ENCODE measurements at places on chromosomes 6 and 20. TPM values are rescaled to one million over a fixed set of nuclear protein-coding genes. Genes with fewer than 3 reads are reported as not detected.

Gene E2F1
- 3.1 TPM for total RNA-seq

Gene TBX18
- not detected for total RNA-seq

Gene THBS2
- not detected for total RNA-seq

GRCh38 chr20:13684566-13685222, 46.0 kb upstream of the TASP1 start:
- no peak for DNase-seq
- H3K4me1 ChIP-seq: no peaks in the 10 kb centered on the region
- H3K27ac ChIP-seq: no peak overlapping the region
- no peaks in the 10 kb centered on the region for H3K36me3 ChIP-seq

GRCh38 chr6:3190056-3190455, 32.7 kb upstream of the TUBB2A start:
- no peaks in the 10 kb centered on the region for H3K36me3 ChIP-seq
- no peaks in the 10 kb centered on the region for H3K4me1 ChIP-seq
- H3K27me3 ChIP-seq: peaks cover 3% of the 10 kb centered on the region

- H3K27me3 ChIP-seq: no peaks in the 10 kb centered on the region
- DNase-seq: no peak
- H3K36me3 ChIP-seq: no peaks in the 10 kb centered on the region
These were observed 35.2 kb downstream of the SLC22A1 start for GRCh38 chr6:160156842-160157241.

- H3K27ac ChIP-seq: no peak overlapping the region
- no peak overlapping the region for H3K4me3 ChIP-seq
- no peaks in the 10 kb centered on the region for H3K27me3 ChIP-seq
- no peaks in the 10 kb centered on the region for H3K36me3 ChIP-seq
- no peaks in the 10 kb centered on the region for H3K4me1 ChIP-seq
- no peak for DNase-seq
These were observed 234.1 kb upstream of the BMP2 start for GRCh38 chr20:6533351-6533750.

DNA sequence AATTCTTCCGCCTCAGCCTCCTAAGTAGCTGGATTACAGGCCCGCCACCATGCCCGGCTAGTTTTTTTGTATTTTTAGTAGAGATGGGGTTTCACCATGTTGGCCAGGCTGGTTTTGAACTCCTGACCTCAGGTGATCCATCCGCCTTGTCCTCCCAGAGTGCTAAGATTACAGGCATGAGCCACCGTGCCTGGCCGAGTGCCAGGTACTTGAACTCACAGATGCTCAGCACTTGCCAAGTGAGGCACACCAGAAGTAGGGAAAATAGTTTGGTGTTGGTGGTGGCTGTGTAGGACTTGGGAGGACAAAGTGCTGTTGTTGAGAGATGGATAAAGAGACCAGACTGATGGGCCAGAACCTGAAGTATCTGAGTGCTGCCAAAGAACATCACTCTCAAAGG, 40.0 kb upstream of the MBOAT1 start:
- no peak overlapping the region for H3K4me3 ChIP-seq
- H3K4me1 ChIP-seq: no peaks in the 10 kb centered on the region
- H3K36me3 ChIP-seq: no peaks in the 10 kb centered on the region
- no peak for DNase-seq
- no peak overlapping the region for H3K27ac ChIP-seq
- no peaks in the 10 kb centered on the region for H3K27me3 ChIP-seq

GRCh38 chr6:27141529-27142015, 105.9 kb upstream of the PRSS16 start:
- H3K36me3 ChIP-seq: no peaks in the 10 kb centered on the region
- DNase-seq: no peak
- H3K4me3 ChIP-seq: peak overlapping the region; percentile 80
- H3K27ac ChIP-seq: peak overlapping the region; percentile 27
- H3K4me1 ChIP-seq: peaks cover 51% of the 10 kb centered on the region

GRCh38 chr6:26336355-26337198, 28.4 kb upstream of the BTN3A2 start:
- H3K4me1 ChIP-seq: peaks cover 6% of the 10 kb centered on the region
- H3K36me3 ChIP-seq: no peaks in the 10 kb centered on the region
- no peak for DNase-seq
- no peak overlapping the region for H3K4me3 ChIP-seq
- H3K27me3 ChIP-seq: peaks cover 18% of the 10 kb centered on the region

GRCh38 chr20:32993496-32994050, 10.7 kb downstream of the SUN5 start:
- H3K4me3 ChIP-seq: no peak overlapping the region
- H3K36me3 ChIP-seq: no peaks in the 10 kb centered on the region
- peaks cover 5% of the 10 kb centered on the region for H3K4me1 ChIP-seq

Measured in CD4-positive, CD25-positive, alpha-beta regulatory T cell (primary cell).